CD8-positive, alpha-beta T cell (primary cell): ENCODE measurements at places on chromosomes 1 and 21.
A peak's percentile ranks its signal among the peaks of the same experiment; 100 is the strongest.

DNA sequence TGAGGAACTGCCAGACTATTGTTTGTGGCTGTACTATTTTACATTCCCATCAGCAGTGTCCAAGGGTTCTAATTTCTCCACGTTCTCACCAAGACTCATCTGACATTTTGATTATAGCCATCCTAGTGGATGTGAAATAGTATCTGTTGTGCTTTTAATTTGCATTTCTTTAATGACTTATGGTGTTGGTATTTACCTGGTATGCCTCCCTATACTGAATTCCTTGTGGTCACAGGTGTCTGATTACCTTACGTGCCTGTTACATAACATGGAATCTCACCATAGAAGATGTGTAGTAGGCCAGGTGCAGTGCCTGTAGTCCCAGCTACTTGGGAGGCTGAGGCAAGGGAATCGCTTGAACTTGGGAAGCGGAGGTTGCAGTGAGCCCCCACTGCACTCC, 13.5 kb downstream of the ZYG11A start:
- no peak for DNase-seq

- no peak for DNase-seq
Measured at GRCh38 chr1:117670976-117671780, 65.3 kb downstream of the TENT5C start.

DNA sequence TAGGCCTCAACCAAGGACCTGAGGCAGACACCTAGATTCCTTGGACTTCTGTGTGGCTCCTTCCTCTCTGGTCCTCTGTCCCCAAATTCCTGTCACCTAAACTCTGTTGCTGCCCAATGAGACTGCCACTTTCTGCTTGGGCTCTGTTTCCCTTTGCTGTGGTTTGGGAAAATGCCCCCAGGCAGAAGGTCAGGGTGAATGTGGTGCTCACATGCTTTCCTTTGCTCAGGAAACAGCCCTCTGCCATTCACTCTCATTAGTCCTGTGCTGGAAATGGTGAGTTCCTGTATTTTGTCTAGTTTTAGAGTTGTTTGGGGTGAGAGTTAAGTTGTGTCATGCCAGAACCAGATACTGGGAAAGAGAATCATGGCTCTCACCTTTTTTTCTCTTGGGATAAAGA, 22.7 kb upstream of the SHE start:
- no peak for DNase-seq

- no peak for DNase-seq
Measured at GRCh38 chr1:51203121-51203873, 32.8 kb upstream of the RNF11 start.

- no peak for DNase-seq
Measured at GRCh38 chr1:228414511-228415211, 2.0 kb downstream of the TRIM17 start.

GRCh38 chr1:159923203-159924024, 1.9 kb downstream of the TAGLN2 start:
- DNase-seq: peak; percentile 95

GRCh38 chr1:86774305-86775295, 70.2 kb downstream of the SH3GLB1 start:
- peak; percentile 3 for DNase-seq

DNA sequence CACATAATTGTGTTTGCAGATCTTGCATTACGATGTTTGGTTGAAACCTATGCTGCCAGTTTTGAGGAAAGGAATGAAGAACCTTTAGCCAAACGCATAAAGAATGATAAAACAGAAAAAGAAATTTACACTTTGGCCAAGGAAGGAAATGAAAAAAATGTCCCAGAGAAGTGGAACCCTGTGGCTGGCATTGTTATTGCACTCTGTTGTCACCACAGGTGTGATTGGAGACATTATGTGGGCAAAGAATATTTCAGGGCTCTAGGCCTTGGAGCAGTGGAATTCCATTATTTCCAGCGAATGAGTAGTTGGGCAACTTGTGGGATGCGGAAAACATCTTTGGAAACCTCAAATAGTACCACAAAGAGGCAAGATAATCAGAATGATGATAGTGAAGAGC, 14.9 kb downstream of the TRMT13 start:
- DNase-seq: no peak

- DNase-seq: peak; percentile 84
Measured at GRCh38 chr1:101238681-101239094, 1.9 kb downstream of the S1PR1 start.

DNA sequence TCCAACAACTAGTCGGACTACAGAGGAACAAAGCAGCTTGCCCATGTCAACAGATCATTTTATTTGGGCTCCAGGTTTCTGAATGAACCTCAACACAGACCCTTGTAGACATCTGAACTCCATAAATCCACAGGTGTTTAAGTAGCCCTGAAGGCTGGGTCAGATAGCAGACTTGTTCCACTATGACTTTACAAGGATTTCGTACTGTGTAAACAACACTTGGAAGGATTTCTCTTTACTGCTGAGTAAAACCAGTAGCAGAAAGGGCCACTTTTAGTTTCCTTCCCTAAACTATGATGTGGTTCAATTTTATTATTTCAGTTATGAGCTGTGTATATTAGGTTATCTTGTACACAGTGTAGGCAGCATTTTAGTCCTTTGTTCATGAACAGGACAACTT, 316.4 kb upstream of the ADGRL2 start:
- no peak for DNase-seq

GRCh38 chr1:247452447-247453039, 5.4 kb downstream of the OR2B11 start:
- DNase-seq: no peak

GRCh38 chr1:232425421-232425820, 204.5 kb downstream of the SIPA1L2 start:
- DNase-seq: no peak

- no peak for DNase-seq
Measured at GRCh38 chr1:230047114-230047865, 19.7 kb upstream of the GALNT2 start.

GRCh38 chr1:31583995-31584868, 7.9 kb downstream of the TINAGL1 start:
- peak; percentile 40 for DNase-seq

GRCh38 chr1:5858844-5859407, 133.3 kb downstream of the NPHP4 start:
- no peak for DNase-seq

- DNase-seq: no peak
Measured at GRCh38 chr1:71733121-71733520, 549.2 kb downstream of the NEGR1 start.

- DNase-seq: no peak
Measured at GRCh38 chr1:205832326-205832751, 17.6 kb downstream of the PM20D1 start.

GRCh38 chr1:105678334-105678733, 1378.1 kb upstream of the PRMT6 start:
- no peak for DNase-seq

- no peak for DNase-seq
Measured at GRCh38 chr1:184272175-184272866, 114.5 kb upstream of the C1orf21 start.

DNA sequence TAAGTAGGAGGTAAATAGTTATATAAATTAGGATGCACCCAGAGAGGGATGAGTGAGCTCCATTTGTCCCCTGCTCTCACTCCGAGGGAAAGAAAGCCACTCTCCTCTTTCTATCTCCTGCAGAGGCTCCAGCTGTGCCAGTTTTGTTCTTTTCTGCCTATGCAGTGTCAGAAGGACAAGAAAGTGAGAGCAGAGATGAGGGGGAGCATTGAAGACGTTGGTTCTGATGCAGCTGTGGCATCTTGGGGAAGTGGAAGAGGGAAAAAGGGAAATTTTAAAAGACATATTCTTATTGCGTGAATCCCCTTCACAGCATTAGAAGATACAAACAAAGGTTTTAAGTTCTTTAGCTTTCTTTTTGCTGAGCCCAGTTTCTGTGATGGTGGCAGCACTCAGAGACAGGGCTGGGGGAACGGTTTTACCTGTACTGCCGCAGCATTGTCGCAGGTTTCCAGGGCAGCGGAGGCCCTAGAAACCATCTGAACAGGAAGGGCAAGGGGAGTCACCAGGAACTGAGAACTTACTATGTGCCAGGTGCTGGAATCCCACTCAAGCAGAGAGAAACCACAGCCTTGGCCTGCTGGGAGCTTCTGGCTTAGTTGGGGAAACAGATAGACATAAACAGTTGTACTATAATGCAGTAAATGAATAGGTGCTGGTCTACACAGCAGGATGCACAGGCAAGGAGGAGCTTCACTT, 44.9 kb upstream of the USP24 start:
- DNase-seq: no peak

DNA sequence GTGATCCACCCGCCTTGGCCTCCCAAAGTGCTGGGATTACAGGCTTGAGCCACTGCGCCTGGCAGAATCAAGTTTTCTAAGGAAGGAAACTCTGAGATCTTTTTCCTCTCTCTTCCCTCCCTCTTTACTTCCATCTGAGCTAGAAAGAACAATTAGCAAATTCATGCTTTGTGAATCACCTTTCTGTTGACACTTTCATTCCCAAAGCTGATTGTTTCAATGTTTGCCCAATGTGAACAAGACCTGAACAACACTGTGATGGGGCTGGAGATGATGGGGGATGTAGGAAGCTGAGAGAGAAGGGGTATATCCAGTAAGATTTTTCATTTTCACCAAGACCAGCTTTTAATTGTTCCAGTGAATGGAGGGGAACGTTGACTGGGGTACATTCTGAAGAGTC, 5.7 kb upstream of the TENT5B start:
- no peak for DNase-seq

GRCh38 chr21:28644762-28645161, 347.9 kb downstream of the LTN1 start:
- no peak for DNase-seq

DNA sequence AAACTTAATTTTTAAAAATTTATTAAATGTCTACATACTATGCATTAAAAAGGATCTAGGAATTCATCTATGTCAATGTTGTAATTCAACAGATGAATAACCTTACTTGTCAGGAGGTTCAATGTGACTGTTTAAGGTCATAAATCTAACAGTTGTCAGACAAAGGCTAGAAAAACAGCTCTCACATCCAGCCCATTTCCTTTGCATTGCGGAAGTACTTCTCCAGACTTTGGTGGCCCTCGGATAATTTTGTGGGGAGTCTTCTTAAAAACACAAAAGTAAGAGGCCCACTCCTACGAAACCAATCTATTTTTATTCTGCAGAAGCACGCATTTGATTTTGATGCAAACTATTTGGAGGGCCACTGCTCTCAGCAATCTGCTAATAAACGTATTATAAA, 122.6 kb upstream of the CHRM3 start:
- no peak for DNase-seq

- DNase-seq: no peak
Measured at GRCh38 chr1:67942274-67942673, 108.2 kb downstream of the DIRAS3 start.

- DNase-seq: peak; percentile 73
Measured at GRCh38 chr1:234499119-234499942, 20.4 kb upstream of the TARBP1 start.

DNA sequence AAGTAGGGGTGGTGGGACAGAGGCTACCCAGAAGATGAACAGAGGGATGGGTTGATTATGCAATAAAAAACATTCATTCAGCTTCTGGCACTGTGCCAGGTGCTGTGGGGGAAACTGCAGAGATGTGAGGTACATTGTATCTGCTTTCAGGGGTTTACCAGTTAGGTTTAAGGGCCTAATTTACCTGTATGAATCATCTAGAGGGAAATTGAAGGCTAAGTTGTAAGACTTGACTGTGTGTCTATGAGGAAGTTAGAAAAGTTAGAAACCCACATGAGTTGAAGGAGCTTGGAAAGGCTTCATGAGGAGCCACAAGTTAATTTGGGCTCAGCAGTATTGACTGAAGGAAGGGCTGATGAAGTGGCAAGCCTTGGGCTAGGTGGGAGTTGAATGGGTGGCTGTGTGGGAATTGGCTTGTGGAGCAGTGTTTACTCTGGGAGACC, 36.7 kb upstream of the APOBEC4 start:
- no peak for DNase-seq

DNA sequence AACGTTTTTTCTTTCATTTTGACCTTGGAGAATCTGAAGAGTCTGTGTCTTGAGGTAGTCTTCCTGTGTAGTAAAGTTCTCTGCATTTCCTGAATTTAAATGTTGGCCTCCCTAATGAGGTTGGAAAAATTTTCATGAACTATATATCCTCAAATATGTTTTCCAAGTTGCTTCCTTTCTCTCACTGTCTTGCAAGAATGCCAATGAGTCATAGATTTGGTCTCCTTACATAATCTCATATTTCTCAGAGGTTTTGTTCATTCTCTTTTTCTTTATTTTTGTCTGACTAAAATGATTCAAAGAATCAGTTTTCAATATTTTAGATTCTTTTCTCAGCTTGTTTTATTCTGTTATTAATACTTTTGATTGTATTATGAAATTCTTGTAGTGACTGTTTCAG, 87.6 kb downstream of the DRAM2 start:
- no peak for DNase-seq

- no peak for DNase-seq
Measured at GRCh38 chr1:27235827-27236226, 1.4 kb downstream of the WDTC1 start.

GRCh38 chr21:45151445-45152160, 77.2 kb downstream of the ADARB1 start:
- no peak for DNase-seq

DNA sequence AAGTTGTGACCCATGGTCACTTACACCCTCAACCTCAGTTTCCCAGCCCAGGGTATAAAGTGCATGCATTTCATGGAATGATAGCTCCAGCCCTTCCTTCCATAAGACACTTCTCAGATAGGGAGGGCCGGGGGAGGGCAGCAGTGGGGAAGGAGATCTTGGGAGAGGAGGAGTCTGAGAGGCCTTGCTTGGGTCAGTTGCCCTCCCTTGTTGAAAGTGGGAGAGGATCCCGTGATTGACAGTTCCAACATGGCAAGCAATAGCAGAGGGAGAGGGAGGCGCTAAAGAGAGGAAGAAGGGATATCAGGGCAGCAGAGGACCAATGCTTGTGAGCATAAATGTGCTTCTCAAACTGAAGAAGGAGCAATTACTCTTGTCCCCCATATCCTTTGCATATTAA, 244.4 kb downstream of the CHRM3 start:
- no peak for DNase-seq

- no peak for DNase-seq
Measured at GRCh38 chr21:43853851-43854772, 10.9 kb upstream of the AGPAT3 start.

- DNase-seq: no peak
Measured at GRCh38 chr1:35406103-35406502, 137.6 kb downstream of the ZMYM4 start.

DNA sequence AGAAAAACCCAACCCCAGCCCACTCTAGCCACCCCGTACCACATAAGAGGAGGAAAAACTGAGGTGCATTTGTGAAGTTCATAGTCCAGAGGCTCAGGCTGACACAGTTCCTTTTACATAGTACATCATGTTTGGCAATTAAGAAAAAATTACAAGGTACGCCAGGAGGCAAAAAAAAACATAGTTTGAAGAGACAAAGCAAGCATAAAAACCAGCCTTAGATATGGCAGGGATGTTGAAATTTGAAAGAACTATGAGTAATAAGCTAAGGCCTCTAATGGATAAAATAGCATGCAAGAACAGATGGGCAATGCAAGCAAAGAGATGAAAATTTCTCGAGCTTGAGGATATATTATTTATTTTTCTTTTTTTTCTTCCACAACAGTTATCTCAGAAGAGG, 31.9 kb downstream of the MIXL1 start:
- no peak for DNase-seq
